ENCODE measurements at places on chromosomes 7 and 10.

DNA sequence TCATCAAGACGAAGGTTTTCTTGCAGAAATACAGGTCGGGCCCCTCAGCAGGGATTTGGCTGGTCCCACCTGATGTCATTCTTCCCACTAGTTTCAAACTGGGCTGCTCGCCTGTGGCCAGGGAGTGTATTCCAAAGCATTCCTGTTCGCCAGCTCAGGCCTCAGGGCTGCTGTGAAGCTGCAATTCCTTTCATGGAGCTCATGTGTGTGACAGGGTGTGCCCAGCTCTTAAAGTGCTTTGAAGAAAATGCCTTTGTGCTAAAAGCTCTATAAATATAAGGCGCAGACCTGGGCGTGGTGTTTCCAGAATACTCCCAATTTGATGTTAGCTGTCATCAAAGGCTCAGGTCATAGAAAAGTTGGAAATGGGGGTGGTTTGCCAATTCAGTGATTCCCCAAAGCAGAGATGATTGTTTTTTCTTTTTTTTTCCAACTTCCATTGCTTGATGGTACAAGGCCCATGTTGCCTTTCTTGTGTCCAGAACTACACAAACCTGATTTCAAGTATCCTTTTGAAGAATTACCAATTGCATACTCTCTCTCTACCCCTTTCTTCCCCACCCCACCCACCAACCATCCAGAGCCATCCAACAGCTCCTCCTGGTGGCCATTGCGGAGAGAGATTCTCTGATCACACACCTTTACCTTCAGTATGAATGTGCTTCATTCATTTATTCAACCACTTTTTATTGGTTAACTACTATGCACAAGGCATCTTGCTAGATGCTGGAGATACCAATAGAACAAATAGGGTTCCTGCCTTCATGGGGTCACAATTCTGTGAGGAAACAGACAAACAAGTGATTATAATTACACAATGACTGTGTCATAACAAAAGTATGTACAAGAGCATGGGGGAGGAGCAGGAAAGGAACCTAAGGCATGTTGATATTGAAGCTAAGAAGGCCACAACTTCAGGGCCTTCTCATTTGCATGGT is 297.3 kb upstream of the LYZL1 start:
- DNase-seq = peak; percentile 71

DNA sequence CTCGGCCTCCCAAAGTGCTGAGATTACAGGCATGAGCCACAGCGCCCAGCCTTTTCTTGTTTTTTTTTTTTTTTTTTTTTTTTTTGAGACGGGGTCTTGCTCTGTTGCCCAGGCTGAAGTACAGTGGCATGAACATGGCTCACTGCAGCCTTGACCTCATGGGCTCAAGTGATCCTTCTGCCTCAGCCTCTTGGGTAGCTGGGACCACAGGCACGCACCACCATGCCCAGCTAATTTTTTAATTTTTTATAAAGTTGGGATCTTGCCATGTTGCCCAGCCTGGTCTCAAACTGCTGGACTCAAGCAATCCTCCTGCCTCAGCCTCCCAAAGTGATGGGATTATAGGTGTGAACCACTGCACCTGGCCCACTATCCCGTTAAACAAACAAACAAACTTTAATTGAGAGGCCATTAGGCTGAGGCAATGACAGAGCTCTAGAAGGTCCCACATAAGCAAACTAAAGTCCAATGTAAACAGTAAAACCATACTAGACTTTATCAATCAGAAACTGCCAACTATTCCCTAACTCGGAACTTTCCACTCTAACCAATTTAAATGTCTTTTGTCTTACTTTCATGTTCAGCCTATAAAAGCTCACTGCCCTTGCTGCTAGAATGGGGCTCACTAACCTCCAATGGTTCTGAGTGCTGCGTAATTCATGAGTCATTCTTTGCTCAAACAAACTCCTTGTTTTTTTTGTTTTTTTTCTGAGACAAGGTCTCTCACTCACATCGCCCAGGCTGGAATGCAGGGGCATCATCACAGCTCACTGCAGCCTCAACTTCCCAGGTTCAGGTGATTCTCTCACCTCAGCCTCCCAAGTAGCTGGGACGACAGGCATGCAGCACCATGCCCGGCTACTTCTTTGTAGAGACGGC is 1.9 kb downstream of the DHX32 start:
- peak; percentile 94 for DNase-seq

DNA sequence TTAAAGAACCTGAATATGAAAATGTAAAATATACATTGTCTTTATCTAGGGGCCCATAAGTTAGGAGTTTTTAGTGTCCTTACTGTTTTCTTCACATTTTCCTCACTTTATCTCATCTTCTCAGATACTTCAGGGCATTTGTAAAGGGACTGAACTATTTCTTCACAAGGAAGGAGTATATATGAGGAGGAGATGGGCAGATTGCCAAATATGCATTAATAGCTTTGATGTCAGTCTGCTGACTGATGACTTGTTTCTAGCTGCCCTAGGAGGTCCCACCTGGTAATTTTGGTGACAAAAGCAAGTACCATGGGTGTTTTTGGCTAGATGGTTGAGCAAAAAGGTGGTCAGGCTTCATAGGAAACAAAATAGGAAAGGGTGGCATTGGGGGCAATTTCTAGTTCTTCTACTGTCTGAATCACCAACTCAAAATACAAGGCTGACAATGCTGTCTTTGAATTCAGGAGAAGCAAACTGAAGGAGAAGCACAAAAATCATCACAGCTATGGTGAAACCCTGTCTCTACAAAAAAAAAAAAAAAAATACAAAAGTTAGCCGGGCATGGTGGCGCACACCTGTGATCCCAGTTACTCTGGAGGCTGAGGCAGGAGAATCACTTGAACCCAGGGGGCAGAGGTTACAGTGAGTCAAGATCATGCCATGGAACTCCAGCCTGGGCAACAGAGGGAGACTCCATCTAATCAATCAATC is 10.4 kb upstream of the STRIP2 start:
- peak; percentile 72 for DNase-seq

GRCh38 chr10:123554656-123555055 is 111.5 kb upstream of the GPR26 start:
- no peak for DNase-seq

GRCh38 chr10:75342397-75342796 is 59.2 kb downstream of the ZNF503 start:
- no peak for DNase-seq

All from iris pigment epithelial cell (primary cell).